ENCODE measurements at places on chromosomes 12 and 14.

DNA sequence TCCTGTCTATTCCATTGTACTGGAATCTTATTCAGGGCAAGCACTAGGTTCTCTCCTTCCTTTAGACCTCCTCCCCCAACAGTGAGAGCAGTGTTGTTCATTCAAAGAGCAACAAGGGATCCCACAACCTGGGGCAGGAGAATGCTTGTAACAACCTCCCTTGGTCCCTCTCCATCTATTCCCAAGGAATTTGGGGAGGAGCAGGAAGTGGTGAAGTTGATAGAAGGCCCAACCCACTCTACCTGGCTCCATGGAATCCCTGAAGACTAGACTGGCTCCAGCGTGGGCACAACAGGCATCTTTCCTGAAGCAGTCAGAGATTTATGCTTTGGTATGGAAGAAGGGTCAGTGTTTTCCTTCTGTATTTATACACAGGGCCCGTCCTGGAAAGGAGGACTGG lies 33.4 kb upstream of the CISTR start:
- DNase-seq, result no peak

DNA sequence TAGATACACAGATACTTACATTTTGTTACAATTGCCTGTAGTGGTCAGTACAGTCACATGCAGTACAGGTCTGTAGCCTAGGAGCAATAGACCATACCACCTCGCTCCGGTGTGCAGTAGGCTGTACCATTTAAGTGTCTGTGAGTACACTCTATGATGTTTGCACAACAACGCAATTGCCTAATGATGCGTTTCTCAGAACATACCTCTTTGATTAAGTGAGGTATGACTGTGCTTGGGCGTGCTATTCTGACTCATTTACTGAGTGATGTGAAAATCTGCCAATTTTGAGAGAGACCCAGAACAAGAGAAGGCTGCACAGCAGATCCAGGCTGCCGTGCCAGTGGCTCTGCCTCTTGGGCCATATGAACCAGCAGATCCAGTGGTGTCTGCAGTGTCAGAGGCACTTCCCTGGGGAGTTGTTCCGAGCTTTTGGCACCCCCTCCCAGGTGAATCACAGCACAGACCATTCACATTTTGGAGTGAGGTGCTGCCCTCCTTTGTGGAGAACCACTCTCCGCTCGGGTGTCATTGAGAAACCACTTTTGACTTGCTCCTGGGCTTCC lies 20.4 kb downstream of the DLK1 start:
- no peak for DNase-seq

DNA sequence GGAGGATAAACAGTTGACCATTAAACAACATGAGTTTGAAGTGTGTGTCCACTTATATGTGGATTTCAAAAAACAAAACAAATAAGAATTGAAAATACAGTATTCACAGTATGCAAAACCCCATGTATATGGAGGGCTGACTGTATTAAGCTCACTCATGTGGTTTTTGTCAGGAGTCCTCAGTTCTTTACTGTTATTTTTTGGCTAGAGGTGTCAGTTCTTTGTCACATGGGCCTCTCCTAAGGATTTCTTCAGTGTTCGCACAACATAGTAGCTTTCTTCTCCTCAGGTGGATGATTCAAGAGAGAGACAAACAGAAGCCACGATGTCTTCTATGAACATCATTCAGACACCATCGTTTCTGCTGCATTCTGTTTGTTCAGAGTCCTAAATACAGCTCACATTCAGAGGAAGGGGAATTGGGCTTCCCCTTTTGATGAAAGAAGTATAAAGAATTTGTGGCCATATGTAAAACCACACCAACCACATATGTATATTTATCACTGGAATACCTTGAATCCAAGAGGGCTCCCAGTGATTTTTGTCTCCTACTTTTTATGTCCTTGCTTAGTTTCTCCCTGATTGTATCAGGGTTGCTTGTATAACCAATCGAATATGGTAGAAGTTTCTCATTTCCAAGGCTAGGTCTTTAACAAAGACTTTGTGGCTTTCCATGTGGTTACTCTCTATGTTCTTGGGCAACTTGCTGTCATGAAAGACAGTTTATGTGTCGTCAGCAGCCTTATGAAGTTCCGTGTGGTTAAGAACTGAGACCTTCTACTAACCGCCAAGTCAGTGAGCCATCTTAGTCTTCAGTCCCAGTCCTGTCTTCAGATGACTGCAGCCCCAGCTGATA lies 18.9 kb downstream of the MNAT1 start:
- DNase-seq, result no peak

DNA sequence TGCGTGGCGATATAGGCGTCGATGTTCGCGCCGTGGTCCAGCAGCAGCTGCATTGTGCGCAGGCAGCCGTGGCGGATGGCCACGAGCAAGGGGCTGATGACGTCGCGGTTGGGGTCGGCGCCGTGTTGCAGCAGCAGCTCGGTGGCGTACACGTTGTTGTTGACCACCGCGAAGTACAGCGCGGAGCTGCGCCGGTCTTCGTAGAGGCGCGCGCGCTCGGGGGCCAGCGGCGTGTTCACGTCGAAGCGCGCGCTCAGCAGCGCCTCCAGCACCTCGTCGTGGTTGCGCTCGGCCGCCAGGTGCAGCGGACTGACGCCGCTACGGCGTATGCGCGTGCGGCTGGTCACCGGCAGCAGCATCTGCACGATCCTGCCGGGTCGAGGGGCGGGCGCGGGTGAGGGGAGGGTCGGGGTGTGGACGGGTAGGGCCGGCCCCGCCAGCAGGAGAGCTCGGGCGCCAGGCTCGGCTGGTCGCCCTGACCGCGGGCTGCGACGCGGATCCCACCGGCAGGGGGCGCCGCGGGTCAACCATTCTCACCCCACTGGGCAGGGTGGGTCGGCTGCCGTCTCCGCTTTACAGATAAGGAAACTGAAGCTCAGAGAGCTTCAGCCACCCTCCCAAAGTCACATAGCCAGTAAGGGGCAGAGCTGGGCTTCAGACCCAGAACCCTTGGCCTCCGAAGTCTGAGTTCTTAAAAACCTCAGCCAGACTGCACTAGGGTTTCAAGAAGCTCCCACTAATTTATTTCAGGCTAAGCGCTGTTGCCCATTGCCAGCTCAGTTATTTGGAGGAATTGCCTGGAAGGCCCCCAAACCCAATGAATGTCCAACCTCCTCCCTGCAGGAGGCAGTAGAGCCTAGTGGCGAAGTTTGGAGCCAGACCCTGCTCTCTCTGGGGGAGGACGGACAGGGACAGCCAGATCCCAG lies 12.4 kb downstream of the FAM181A start:
- no peak for DNase-seq

DNA sequence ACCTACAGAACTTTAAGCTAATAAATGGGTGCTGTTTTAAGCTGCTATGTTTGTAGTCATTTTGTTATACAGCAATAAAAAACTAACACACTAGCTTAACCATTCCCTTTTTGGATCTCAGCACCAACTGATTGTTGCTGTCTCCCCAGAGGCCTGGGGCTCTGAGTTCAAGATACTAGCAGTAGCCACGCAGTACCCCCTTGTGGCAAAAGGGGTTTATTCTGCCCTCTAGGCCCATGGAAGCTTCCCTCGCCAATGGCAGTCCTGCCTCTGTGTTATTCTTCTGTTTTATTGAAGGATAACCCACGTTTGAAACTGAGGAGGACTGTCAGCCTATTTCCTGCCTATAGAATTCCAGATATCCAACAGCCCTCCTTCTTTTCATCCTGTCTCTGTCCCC lies 455.3 kb upstream of the ATP2B1 start:
- no peak for DNase-seq

DNA sequence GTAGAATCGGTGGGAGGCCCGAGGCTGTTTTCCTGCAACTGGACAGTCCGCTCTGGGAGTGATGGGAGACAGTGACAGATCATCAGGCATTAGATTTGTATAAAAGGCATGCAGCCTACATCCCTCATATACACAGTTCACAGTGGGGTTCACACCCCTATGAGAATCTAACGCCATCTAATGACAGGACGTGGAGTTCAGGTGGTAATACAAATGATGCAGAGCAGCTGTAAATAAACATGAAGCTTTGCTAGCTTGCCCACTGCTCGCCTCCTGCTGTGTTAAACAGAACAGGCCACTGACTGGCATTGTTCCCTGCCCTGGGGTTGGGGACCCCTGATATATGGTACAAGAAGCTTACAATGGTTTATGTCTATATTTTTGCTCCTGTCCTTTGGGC lies 179.0 kb downstream of the LRFN5 start:
- no peak for DNase-seq

GRCh38 chr12:124466216-124467128 lies 100.9 kb downstream of the NCOR2 start:
- DNase-seq, result no peak

DNA sequence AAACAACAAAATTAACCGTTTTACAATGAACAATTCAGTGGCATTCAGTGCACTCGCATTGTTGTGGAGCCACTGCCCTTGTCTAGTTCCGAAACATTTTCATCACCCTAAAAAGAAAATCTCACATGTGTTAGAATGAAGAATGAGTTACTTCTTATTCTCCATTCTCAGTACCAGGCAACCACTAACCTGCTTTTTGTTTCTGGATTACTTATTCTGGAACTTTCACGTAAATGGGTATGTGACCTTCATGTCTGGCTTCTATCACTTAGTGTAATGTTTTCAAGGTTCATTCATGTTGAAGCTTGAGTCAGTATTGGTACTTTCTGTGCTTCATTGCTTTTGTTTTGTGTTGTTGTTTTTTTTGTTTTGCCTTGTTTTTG lies 15.6 kb downstream of the RCOR1 start:
- no peak for DNase-seq

GRCh38 chr14:51138404-51139103 lies 43.6 kb upstream of the TRIM9 start:
- no peak for DNase-seq

DNA sequence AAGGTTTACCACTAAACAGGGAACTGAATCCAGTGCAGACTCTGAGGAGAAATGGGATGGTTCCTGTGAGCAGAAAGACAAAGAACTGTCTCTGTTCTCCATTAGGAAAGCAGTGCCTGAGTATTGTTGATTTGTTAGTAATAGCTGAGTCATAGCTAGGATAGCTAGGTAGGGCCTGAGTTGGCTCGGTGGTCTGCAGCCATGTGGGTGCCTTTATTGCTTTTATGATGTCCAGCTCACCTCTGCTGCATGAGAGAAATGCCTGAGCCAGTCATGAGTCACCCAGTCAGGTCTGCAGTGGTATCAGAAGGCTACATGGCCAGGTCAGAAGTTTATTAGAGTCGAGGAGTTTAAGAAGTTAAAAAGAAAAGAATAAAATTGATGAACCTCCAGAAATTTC lies 24.2 kb downstream of the TRHDE start:
- no peak for DNase-seq

GRCh38 chr14:86088156-86088555 lies 558.2 kb downstream of the FLRT2 start:
- DNase-seq, result no peak

- DNase-seq, result no peak
Observed at GRCh38 chr12:29521951-29522350, 24.5 kb upstream of the OVCH1 start.

DNA sequence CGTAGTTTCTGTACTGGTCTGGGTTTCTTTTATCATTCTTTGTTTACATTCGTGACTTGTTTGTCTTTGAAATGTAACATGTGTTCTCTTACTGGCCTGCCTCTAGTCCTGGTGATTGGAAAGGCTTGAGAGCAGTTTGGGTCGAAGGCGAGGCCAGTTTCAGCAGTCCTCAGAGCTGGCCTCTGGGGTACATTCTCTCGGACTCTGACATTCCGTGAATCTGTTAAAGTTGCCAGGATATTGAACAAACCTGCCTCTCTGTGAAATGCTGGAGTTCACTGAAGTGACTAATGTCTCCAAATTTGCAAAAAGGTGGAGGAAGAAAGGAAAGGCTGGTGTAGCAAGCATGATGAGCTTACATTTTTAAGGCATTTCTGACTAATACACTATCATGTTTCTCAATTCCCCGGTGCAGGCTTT lies 1.5 kb downstream of the PLEKHA5 start:
- no peak for DNase-seq

DNA sequence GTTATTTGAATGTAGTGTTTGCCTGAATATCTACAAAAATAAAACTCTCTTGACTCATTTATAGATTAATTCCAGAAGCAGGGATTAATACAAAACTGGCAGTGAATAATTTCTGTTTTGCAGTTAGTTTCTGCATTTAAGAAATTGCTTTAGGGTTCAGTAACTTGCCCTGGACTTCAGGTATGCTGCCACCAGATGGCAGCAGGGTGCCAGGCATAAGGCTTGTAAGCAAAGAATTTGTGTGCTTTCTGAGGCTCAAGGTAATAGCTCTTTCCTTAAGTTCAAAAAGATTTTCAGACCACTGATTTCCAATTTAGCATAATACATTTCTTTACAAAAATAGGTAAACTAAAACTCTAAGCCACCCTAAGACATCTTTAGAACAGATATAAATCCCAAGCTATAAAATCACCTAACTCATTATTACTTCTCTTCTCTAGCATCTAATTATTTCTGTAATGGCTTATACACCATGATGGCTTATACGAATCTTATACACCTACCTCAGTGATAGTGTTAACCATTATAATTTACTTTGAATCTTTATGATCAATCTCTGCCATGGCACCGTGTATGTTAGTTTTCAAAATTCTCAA lies 398.3 kb downstream of the APAF1 start:
- peak; percentile 65 for DNase-seq

- DNase-seq, result no peak
Observed at GRCh38 chr14:101719708-101720107, 41.8 kb upstream of the PPP2R5C start.

DNA sequence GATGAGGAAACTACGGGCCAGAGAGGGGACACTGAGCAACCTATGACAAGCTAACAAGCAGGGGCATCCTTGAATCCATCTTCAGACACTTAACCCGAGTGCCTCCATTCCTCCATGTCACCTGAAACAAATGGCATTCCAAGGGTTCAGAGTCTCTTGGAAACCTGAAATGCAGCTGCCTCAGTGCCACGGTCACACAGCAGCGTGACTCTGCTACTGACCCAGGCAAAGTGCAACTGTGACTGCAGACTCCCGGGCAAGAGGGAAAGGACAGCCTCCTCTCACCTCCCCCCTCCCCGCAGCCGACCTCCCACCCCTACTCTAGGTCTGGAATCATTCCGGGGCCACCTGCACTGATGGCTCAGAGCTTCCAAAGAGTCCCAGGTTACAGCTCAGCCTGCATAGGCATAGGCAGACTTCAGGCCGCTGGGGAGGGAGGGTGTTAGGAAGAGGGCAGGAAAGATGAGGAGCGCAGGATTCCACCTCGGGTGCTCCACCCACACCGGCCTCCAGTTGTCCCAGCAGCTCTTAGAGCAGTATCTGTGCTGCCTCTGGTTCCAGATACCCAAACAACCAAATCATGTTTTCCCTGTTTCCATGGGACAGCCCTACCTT lies 53.2 kb downstream of the KCNK10 start:
- no peak for DNase-seq

DNA sequence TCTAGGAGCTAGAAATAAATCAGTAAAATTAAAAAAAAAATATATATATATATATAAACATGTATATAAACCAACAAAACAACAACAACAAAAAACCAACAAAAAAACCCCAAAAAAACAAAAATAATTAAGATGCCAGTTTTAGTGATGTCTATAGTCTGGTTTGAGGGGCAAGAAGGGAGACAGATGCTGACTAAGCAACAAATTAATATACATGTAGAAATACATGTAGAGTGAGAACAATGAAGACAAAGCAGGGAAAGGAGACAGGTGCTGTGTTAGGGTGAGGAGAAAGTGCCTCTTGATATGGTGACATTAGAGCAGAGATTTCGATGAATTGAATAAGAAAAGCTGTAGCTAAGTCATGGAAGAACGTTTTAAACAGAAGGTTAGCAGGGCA lies 477.9 kb downstream of the APAF1 start:
- DNase-seq, result no peak
